ENCODE measurements at places on chromosomes 3 and 15.

DNA sequence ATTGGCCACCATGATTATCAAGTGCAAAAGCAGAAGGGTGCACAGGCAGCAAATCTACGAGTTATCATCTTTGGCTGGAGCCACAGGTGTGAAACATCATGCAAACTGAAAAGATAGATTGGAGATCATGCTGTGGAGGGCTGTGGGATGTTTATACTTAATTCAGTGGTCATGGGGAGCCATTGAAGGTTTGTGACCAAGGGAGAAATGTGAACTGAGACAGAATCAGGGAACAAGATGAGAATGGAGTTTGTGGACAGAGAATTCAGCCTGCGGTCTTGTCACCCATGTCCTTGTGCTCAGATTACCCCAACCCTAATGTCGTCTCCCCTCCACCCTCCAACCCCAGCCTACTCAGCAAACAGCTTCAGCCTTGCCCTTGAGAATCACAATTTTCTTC is 62.9 kb upstream of the ACAN start:
- DNase-seq = no peak

- no peak for DNase-seq
Observed at GRCh38 chr3:169545606-169546005, 117.9 kb downstream of the MECOM start.

DNA sequence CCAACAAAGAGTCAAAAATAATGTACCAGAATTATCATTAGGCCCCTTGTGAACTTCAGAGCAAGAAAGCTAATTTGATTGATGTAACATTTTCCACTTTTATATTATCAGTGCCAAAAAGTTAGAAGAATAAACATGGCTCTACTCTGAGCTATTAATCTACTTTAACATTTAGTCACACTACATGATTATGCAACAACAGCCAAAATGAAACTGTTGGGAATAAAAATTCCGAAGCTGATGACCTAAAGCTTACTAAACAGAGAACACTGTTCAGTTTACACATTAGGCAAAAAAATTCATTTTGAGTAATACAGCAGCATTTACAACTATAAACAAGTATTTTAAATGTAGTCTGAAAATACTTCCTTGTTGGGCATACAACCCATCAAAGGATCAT is 1134.1 kb downstream of the EPHA3 start:
- DNase-seq = no peak

- no peak for DNase-seq
Observed at GRCh38 chr3:121641127-121641526, 19.6 kb downstream of the HCLS1 start.
